CD4-positive, alpha-beta T cell treated with Interleukin-15 for 4 hours (primary cell): ENCODE measurements at places on chromosomes 7 and 10.
A peak's percentile ranks its signal among the peaks of the same experiment; 100 is the strongest.

DNA sequence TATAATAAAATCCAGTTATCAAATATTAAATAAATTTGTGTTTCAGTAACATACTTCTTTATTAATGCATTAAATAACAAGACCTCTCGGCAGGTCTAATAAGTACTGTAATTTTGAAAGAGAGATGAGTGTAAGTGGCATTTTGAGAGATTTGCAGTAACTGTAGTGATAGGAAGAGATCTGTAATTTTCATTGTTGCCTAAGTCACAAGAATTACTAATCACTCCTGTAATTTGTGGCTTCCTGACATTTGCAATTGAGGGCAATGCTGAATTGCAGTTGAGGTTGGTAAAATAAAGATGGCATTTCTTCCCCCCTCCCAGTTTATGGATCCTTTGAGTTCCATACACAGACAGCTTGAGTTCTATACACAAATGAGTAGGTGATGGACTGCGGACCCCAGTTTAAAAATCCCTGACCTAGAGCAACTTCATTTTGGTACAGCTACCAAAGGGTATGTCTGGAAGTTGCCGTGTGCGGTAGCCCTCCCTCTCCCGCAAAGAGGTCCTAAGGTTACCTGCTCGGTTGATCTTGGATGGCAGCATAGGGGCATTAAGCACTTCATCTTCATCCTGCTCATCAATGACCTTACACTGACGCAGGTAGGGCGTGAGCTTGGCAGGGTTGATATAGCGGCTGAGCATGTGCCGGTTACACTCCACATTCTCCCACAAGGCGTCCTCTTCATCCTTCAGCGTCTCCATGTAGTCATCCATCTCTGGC is 96.4 kb downstream of the CARD11 start:
- no peak for DNase-seq

DNA sequence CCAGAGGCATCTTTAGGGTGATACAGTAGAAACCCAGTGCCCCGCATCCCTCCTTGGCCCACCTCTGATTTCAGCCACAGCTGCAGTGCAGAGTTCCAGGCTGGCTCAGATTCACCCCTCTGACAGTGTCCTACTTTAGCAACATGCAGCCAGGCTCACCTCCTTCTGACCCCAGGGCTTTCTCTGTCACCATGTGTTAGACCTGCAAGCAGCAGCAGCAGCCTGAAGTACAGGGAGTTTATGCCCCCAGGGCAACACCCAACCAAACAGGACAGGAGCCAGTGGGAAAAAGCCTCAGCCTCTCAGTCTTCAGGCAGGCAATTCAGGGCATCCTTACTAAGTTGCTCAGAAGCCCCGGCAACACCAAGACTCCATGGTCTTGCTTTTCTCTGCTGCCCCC is 109.0 kb upstream of the PLXNA4 start:
- DNase-seq: no peak

- DNase-seq: no peak
These were observed 885 bp upstream of the SYPL1 start for GRCh38 chr7:106112972-106113421.

DNA sequence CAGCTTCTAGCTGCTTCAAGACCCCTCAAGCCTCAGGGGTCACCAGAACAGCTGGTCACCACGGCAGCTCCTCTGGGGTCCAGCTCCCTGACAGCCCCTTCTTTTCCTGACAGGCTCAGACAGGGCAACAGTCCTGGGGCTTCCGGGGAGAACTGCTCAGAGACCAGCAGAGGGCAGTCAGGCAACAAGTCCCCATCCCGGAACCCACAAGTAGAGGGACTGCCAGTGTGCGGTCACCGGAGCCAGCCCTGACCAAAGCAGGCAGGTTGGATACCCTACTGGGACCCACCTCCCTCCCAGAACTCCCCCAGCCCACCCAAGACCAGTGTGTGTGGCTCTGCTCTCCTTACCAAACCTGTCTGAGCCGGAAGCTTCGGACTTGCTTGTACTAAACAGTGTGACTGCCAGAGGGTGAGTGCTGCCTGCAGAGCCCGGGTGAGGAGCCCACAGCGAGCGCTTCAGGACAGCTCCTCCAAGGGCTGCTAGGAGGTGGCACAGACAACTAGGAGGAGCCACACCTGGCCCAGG is 40.3 kb downstream of the YKT6 start:
- peak; percentile 53 for DNase-seq

DNA sequence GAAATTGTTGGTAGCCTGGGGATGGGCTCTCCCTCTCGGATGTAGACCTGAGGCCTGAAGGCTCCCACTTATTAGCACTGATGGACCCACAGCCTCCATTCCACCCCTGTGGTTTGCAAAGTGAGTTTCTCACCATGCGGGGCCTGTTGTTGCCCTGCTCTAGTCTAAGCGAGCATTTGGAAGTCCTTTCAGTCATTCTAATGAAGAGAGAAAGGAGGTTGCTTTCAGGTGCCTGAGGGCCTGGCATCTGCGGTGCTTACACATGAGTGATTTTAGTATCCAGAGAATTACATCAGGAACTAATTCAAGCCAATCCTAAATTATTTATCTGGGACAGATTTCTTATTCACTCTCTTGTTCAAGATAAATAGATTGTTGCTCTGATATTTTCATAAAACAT is 61.6 kb downstream of the NAMPT start:
- DNase-seq: no peak

DNA sequence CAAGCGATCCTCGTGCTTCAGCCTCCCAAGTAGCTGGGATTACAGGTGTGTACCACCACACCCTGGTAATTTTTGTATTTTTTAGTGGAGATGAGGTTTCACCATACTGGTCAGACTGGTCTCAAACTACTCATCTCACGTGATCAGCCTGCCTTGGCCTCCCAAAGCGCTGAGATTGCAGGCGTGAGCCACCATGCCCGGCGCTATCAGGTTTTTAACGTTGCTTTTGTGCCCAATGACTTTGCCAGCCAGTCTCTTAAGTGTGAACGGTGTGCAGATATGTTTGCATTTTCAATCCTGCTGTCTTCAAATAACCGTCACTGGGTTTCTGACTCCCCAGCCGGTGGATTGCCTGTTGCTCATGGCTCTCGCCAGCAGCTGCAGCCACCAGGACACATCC is 201.8 kb upstream of the PPP2R2D start:
- no peak for DNase-seq

GRCh38 chr7:130758429-130759056 is 24.5 kb upstream of the KLF14 start:
- DNase-seq: peak; percentile 37

- DNase-seq: no peak
These were observed 152.0 kb upstream of the ADO start for GRCh38 chr10:62652564-62652963.

- no peak for DNase-seq
These were observed 76.2 kb upstream of the TMEM168 start for GRCh38 chr7:112866424-112866823.

- DNase-seq: no peak
These were observed 19.3 kb downstream of the FOXI2 start for GRCh38 chr10:127756264-127756663.

DNA sequence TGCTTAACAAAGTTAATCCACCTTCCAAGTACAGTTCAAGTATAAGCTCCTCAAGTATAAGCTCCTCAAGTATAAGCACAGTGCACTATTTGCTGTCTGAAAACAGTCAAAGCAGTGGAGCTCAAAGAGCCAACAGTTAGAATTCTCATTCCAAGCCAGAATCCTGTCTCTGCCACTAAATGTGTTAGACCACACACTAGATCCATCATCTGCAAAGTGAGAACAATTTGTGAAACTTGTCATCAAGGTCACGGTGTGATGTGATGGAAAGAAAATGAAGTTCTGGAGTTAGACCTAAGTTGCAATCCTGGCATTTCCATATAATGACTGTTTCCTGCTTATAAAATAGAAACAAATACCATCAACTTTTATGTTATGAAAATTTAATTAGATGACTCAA is 602.5 kb downstream of the TNS3 start:
- no peak for DNase-seq

DNA sequence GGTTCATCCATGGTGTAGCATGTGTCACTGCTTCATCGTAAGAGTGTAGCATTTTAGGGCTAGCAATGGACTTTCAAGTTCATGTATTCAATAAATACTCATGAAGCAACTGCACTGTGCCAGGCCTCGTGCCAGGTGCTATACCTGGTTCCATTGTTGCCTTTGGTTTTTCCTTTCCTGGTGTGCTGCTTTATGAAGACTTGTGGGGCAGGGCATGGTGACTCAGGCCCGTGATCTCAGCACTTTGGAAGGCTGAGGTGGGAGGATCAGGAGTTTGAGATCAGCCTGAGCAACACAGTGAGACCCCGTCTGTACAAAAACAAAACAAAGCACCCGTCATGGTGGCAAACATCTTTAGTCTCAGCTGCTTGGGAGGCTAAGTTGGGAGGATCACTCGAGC is 2.2 kb upstream of the CPA4 start:
- no peak for DNase-seq

- DNase-seq: no peak
These were observed 231.4 kb downstream of the BUB3 start for GRCh38 chr10:123385508-123386080.

DNA sequence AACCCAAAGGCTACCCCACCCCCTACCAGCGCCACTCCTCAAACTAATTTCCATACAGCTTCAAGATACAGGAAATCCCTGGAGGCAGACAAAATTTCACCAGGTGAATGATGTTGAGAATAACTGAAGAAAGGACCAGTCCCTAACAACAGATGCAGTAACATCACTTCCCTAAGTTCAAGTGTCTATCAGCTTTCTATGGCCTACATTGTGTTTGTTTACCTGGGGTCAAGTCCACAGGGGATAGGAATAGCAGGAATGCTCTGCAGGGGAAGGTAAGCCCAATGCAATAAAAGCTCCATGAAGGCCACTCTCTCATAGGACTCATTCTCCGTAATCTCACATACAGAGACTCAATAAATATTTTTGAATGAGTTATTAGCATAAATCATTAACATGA is 26.9 kb downstream of the FAM13C start:
- DNase-seq: no peak

DNA sequence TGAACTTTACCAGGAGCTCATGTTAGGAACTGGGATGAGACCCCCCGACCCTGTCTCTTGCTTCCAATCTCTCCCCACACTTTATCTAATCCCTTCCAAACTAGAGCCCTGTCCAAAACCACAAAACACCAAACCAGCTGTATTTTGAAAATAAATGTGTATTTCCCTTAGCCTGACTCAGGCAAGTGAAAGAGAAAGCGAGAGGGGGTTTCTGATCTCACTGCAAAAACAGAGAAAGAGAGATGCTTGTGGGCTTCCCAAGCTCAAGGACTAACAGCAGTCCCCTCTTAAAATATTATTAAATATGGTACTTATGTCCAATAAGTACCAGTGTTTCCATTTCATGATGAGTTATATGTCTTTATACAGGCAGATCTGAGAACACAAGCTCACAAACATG is 122.0 kb downstream of the AGMO start:
- DNase-seq: no peak

DNA sequence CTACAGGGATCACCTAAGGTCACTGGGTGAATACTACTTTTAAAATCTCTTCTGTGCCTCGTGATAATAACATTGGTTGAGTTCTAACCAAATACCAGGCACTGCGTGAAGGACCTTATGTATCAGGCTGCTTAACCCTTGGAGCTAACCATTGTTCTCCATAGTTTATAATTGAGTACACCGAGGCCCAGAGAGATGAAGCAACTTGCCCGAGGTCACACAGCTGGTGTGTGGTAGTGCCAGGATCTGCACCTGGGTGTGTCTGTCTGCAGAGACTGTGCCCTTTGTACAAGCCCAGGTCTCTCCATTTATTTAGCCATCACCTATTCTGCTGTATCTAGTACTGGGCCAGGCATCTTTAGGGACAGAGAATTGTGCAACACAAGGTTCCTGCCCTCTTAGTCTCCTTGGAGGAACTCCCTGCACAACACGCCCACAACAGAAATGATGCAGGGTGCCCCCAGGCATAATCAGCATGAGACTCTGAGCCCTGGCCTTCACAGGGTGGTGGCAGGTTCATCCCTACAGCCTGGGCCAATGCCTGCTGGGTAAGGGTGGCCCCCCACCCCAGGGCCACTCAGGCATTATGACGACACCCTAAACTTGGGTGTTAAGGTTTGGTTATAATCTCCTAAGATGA is 31.5 kb downstream of the UNC5B start:
- no peak for DNase-seq

DNA sequence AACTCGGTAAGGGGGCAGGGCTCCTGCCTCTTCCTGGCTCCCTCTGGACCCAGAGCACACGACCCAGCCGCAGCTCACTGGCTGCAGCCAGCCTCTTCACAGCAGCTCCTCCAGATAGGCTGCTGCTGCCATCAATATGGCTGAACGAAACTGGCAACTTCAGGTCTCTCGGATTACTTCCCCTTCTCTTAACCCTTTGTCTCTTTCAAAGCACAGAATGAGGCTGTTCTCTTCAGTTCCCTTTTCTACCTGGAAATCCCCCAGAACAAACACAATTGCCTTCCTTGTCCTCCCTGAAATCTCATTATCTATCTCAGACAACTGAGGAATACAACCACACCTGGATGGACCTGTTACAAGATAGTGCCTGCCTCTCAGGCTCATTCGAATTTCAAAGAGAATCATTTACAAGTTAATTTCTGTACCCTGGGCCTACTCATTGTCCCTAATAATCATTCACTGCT is 193.4 kb upstream of the MBL2 start:
- DNase-seq: no peak

- DNase-seq: peak; percentile 18
These were observed 233.6 kb downstream of the SNX13 start for GRCh38 chr7:17706734-17707133.

GRCh38 chr7:100677308-100678267 is 4.0 kb downstream of the GNB2 start:
- DNase-seq: no peak

DNA sequence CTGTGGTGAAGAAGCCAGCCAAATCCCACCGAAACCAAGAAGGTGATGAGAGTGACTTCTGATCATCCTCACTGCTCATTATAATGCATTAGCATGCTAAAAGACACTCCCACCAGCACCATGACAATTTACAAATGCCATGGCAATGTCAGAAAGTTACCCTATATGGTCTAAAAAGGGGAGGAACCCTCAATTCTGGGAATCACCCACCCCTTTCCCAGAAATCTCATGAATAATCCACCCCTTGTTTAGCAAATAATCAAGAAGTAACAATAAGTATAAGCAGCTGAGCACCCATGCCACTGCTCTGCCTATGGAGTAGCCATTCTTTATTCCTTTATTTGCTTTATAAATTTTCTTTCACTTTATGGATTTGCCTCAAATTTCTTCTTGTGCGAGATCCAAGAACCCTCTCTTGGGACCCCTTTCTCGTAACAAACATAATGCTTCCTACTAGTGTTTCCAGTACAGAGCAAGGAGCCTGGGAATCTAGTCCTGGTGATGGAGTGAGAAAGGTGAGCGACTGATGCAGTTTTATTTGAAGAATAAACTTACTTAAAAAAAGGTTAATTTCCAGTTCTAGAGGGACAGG is 18.4 kb upstream of the EXOC6 start:
- DNase-seq: no peak

GRCh38 chr10:62996925-62997324 is 136.2 kb upstream of the NRBF2 start:
- DNase-seq: no peak
